ENCODE measurements at places on chromosomes 2 and 18. TPM values are rescaled to one million over a fixed set of nuclear protein-coding genes. Genes with fewer than 3 reads are reported as not detected.

The ZNF2 gene
- 3.9 TPM for total RNA-seq

GRCh38 chr2:223834431-223834830 lies 3.0 kb downstream of the AP1S3 start:
- no peak for DNase-seq

- DNase-seq: no peak
These were observed 22.2 kb upstream of the POMC start for GRCh38 chr2:25190536-25190935.

- no peak for DNase-seq
These were observed 71.6 kb downstream of the GNAL start for GRCh38 chr18:11760498-11761167.

DNA sequence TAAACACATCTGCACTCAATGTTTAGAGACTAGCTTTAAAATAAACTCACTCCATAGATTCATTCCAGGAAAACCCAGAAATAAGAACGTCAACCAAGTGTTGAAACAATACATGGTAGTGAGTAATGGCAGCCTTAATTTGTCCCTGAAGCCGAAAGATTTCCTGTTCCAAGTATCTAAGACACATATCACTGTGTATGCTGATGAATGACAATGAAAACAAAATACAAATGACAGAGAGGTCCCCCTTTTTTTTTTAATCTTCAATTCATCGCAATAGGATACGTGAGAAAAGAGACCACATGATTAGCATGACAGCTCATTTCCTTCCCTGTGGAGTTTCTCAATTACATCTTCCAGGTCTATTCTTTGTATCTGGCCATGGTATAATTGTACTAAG lies 160.5 kb upstream of the STK17B start:
- no peak for DNase-seq

DNA sequence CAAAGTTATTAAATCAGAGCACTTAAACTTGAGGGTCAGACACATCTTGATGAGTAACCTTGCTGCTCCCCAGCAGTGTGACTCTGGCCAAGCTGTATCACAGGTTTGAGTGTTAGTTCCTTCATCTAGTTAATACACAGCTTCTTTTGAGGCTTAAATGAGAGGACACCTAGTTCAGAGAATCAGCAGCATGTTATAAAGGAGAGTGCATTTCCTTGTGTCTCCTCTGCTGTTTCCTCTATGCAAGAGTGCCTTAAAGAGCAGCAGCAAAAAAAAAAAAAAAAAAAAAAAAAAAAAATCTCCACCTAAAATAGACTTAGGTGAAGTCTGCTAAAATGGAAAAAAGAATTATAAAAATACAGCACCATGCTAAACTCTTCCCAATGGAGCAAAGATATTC lies 261.9 kb downstream of the TCF4 start:
- DNase-seq: no peak

- DNase-seq: no peak
These were observed 347.0 kb downstream of the CYRIA start for GRCh38 chr2:16318474-16319195.

GRCh38 chr2:230155359-230155758 lies 64.4 kb downstream of the SP110 start:
- no peak for DNase-seq

GRCh38 chr18:32878436-32878835 lies 105.6 kb upstream of the KLHL14 start:
- DNase-seq: no peak

DNA sequence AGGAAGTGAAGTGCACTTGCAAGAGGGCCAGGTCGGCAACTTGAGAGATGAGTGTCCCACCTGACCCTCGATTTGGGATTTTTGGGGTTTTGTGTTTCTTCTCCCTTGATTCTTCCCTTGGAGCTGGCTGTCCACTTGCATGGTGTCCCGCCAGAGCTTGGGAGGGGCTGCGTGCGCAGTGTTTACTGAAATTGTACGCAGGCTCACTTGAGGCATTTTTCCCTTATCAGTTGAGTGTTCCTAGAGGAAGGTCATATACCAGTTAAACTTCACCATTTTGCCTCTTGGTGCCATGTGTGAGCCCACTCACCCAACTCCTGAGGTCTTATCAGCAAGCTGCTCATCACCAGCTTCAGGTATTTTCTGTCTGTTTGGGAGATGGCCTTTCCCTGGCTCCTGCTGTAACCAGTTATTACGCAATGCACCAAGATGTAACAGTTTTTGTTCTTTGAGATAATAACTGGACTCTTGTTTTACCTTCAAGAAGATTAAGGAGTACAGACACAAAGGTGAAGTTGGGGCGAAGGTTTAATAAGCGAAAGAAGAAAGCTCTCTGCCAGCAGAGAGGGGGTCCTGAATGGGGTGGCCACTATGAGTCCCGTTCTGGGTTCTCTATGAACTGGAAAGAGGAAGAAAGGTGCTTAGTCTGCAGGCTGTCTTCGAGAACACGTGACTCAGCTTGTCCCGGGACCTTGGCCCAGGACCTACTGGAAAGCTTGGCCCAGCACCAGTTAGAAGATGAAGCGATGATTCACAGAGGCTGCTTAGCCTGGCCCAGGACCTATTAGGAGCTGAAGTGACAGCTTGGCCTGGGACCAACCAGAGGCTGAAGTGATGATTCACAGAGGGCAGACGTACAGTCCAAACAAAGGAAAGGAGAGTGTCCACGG lies 21.5 kb upstream of the TXNL4A start:
- no peak for DNase-seq

DNA sequence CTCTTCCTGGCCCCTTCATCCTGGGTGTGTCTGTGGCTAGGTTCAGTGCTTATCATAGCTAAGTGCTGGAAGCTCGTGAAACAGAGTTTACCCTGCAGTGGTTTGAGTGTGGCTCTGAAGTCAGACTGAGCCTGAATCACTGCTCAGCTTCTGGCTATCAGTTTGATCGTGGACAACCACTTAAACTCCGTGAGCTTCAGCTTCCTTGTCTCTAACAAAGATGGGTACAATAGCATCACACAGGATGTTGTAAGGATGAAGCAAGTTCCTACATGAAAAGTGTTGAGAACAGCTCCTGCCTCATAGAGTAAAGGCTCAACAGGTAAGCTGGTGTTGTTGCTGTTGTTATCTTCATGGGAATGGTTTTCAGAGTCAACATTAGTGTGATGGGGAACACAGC lies 210.3 kb downstream of the CLIP4 start:
- no peak for DNase-seq

DNA sequence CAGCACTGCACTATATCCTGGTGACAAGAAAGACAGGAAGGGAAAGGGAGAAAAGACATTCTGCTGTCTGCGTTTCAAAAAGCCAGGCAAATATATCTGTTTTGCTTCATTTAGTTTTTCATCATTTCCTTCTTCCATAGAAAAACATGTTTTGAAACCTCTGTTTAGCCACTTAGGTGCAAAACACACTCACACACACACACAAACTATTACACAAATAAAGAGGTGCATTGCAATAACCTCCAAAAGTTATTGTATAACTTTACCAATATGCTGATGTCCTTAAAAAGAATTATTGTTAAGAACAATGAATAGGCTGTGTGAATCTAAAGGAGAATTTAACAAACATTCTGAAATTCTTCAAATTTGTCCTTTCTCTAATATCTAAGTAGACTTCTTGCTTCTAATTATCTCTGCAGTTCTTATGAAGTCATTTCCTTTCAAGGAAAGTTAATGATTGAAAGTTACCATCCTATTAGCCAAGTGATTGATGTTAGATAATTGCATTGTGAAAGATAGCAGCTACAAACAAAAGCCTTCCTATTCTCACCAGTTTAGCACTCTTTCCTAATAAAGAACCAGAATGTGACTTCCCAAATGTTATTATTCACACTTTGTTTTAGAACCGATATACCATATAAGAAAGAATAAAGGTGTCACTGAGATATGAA lies 516.7 kb downstream of the KCNJ3 start:
- no peak for DNase-seq

DNA sequence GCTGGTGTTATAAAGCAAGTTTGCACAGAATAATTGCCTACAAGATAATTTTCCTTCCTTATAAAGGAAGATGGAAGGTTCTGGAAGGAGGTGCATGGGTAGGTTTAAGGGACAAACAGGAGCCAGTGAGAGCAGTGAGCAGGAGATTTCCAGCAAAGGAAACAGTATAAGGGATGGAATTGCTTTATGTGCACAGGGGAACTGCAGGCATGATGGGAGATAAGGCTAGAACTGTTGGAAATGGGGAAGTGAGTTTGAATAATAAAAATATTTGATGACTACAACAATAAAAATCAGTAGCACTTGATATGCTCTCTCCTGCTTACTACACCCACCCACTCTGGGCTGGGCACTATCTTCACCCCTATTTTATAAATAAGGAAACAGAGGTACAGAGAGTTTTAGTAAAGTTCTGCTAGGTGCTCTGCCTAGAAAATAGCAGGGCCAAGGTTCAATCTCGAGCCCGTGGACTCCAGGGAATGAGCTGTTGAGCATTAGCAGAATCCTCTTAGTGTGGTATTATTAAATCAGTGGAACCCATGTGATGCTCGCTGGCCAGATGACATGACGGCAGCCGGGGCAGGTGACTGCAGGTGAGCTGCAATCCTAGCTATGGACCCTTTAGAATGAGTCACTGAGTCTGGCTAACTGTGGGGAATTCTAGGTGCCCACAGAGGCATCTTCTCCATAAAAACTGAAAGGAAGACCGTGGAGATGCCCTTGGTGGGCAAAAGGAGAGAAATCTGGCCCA lies 302.5 kb downstream of the PIEZO2 start:
- no peak for DNase-seq

DNA sequence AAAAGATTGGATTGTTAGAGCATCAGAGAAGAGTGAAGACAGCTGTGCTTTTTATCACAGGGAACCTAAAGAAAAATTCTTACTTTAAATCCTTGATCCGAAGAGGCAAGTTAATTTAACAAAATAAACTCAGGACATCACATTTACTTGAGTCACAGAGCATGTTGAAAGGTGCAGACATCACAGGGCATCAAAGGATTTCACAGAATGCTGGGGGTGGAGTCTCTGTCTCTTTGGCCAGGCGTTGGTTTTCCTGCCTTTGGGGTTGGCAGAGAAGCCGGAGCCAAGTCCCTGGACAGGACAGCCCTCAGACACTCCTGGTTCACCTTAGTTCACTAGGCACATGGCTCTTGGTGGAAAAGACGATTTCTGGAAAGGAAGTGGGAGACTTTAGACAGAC lies 56.3 kb downstream of the SH3RF3 start:
- DNase-seq: no peak

GRCh38 chr2:40625849-40626248 lies 174.0 kb upstream of the SLC8A1 start:
- DNase-seq: no peak

- no peak for DNase-seq
These were observed 7.7 kb upstream of the ST8SIA5 start for GRCh38 chr18:46764586-46764985.

- no peak for DNase-seq
These were observed 464.2 kb upstream of the UBE2E3 start for GRCh38 chr2:180516232-180516631.

DNA sequence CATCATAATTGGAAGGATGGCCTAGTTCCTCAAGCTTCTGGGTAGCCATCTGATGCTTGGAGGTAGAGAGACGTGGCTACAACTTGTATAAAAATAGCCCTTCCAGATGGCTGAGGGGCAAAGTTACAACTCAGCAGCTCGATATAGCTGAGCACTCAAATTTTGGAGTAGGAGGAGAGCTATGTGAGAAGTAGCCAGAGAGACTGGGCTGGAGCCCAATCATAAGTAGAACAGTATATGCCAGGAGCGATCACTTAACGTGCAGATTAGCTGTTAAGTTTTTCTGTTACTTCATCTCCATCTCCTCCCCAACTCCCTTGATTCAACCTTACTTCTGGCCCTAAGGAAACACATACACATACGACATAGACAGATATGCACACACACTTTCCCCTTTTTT lies 28.8 kb downstream of the CNRIP1 start:
- no peak for DNase-seq

DNA sequence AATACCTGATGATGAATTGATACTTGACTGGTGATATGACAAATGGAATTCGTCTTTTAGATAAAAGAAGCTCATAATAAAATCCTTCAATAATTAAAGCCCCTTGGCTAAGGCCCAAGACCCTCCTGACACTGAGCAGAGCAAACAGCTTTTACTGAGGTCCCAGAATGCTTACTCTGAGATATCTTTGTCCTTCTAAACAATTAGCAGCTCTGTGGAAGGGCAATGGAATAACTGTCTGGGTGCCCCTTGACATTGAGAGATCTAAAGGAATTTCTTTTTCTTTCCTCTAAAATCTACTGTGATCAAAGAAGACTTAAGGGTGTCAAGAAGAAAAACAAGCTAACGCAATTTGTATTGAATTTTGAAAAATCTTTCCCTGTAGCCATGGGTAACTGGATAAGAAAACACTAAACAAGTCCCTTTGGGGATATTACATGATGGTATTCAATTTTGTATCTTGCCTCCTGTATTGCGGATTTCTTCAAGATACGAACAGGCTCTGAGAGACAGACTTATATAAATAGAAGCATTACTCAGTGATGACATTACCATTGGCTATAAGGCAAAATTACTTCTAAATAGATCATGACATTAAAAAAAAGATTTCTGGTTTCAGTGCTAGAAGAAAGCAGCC lies 128.8 kb downstream of the MREG start:
- no peak for DNase-seq

- DNase-seq: no peak
These were observed 175.8 kb downstream of the IRS1 start for GRCh38 chr2:226623587-226624368.
